Sigmoid colon (tissue), 7 donors: ENCODE measurements at places on chromosomes 2 and 18. TPM values are rescaled to one million over a fixed set of nuclear protein-coding genes. Genes with fewer than 3 reads are reported as not detected.

The IL18R1 gene
- 1.4 TPM for polyA plus RNA-seq

DNA sequence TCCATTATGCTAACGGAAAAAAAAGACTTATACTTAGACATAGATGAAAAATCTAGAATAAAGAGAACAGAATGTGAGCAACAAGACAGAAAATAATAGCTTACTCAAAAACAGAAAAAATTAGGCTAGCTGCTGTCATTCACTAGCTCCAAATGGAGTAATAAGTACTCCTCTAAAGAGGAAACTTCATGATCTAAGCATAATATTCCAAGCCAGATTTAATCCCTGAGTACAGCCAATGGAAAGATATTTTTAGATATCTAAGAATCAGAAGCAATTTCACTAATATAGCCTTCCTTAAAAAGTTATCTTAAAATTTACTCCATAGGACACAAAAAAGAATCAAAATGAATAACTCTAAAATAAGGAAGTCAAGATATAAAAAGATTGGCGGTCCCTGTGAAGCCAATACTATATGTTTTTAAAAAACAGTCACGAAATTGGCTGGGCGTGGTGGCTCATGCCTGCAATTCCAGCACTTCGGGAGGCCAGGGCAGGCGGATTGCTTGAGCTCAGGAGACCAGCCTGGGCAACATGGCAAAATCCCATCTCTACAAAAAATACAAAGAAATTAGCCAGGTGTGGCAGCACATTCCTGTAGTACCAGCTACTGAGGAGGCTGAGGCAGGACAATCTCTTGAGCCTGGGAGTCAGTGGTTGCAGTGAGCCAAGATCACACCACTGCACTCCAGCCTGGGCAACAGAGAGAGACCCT, 123.2 kb upstream of the BCL2L11 start:
- DNase-seq, result no peak

GRCh38 chr2:53018825-53019425, 748.7 kb upstream of the CHAC2 start:
- DNase-seq, result no peak

The MROH2A gene
- not detected for polyA plus RNA-seq

GRCh38 chr2:36650031-36650829, 46.3 kb upstream of the VIT start:
- DNase-seq, result no peak

- no peak for DNase-seq
These were observed 8.7 kb downstream of the EPHA4 start for GRCh38 chr2:221563270-221563985.
